ENCODE measurements at places on chromosomes 7 and 10.

- no peak for DNase-seq
Measured at GRCh38 chr10:71996592-71997371, 32.6 kb downstream of the CHST3 start.

- DNase-seq = peak; percentile 22
Measured at GRCh38 chr7:30074422-30075030, 46.3 kb downstream of the PLEKHA8 start.

- no peak for DNase-seq
Measured at GRCh38 chr7:27198871-27199801, 755 bp downstream of the HOXA13 start.

DNA sequence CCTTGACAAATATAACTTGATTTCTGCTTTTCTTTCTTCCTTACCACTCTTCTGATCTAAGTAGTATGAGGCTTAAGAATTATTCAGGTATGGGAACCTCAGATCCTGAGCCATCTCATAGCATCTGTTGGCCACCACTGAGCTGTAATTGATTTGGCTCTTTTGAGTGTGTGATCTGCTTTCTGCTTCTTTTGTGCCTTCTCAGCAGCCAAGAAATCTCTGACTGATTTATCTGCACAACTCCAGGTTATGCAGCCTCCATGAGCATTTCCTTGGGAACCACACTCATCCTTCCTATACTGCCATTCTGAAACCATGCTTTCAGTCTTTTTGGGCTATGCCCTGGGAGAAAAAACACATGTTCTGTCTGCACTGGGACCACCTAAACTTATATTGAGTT lies 178.0 kb upstream of the FAM3C start:
- no peak for DNase-seq

Data from MV-4-11 (cell line).